ENCODE measurements at places on chromosomes 2 and 18. TPM values are rescaled to one million over a fixed set of nuclear protein-coding genes. Genes with fewer than 3 reads are reported as not detected.

The C1D gene
- total RNA-seq: 17.9 TPM

The FRZB gene
- total RNA-seq: 0.23 TPM

The SERPINB3 gene
- total RNA-seq: not detected

The KLHL30 gene
- total RNA-seq: under 0.01 TPM

The DHX57 gene
- 26.4 TPM for total RNA-seq

The AQP12B gene
- not detected for total RNA-seq

The NYAP2 gene
- total RNA-seq: not detected

The TMSB10 gene
- total RNA-seq: 6,032 TPM

The ADD2 gene
- not detected for total RNA-seq

The HAAO gene
- not detected for total RNA-seq

The LINC00305 gene
- not detected for total RNA-seq

The OXER1 gene
- total RNA-seq: not detected

The BMP10 gene
- not detected for total RNA-seq

The ERFE gene
- total RNA-seq: 0.65 TPM

The GPR155 gene
- 6.6 TPM for total RNA-seq

The CPO gene
- total RNA-seq: not detected

The ATG9A gene
- 40.6 TPM for total RNA-seq

The GPR75 gene
- total RNA-seq: 2.7 TPM

The C2orf76 gene
- total RNA-seq: 6.7 TPM

The CCBE1 gene
- total RNA-seq: 0.59 TPM

The STAT4 gene
- total RNA-seq: 2.8 TPM

The BBS5 gene
- 4.5 TPM for total RNA-seq

The KIF1A gene
- 0.14 TPM for total RNA-seq

The RBM43 gene
- total RNA-seq: 4.8 TPM

The MYO3B gene
- total RNA-seq: 0.32 TPM

The AQP12A gene
- not detected for total RNA-seq

The EFEMP1 gene
- total RNA-seq: 180 TPM

The ABCG5 gene
- not detected for total RNA-seq

The C2orf72 gene
- 1.1 TPM for total RNA-seq

The FKBP1B gene
- total RNA-seq: 4.7 TPM

The INHBB gene
- total RNA-seq: not detected

The SULT1C4 gene
- 0.30 TPM for total RNA-seq

The NOL4 gene
- 0.30 TPM for total RNA-seq

The EGR4 gene
- total RNA-seq: not detected

The TMEM169 gene
- under 0.01 TPM for total RNA-seq

The FAHD2B gene
- 9.8 TPM for total RNA-seq

The PROC gene
- total RNA-seq: not detected

The CAPN14 gene
- 0.14 TPM for total RNA-seq

The SERPINB11 gene
- total RNA-seq: not detected

The CNDP1 gene
- not detected for total RNA-seq

The GPR55 gene
- total RNA-seq: not detected

The LHCGR gene
- total RNA-seq: not detected

The CIB4 gene
- not detected for total RNA-seq

All from smooth muscle cell of the umbilical artery (primary cell).